ENCODE measurements at places on chromosomes 11 and 22.

DNA sequence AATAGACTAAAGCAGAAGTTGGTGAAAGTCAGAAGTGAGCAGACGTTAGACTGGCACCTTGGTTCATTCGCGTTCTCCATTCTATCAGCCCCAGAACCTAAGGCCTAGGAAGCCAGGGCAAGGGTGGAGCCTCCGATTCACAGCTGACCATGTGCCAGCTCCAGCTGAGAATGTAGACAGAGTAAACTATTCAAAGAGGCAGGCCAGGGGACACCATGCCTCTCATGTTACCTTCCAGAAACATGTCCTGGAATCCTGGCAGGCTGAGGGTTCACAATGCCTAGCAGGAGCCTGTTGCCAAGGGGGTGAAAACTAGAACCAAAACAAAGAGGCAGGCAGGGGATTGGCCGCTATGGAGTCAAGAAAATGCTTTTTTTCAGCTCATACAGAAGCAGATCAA lies 224.4 kb upstream of the POU2AF2 start:
- no peak for DNase-seq

- no peak for DNase-seq
Measured at GRCh38 chr22:47042861-47043496, 280.5 kb downstream of the TBC1D22A start.

DNA sequence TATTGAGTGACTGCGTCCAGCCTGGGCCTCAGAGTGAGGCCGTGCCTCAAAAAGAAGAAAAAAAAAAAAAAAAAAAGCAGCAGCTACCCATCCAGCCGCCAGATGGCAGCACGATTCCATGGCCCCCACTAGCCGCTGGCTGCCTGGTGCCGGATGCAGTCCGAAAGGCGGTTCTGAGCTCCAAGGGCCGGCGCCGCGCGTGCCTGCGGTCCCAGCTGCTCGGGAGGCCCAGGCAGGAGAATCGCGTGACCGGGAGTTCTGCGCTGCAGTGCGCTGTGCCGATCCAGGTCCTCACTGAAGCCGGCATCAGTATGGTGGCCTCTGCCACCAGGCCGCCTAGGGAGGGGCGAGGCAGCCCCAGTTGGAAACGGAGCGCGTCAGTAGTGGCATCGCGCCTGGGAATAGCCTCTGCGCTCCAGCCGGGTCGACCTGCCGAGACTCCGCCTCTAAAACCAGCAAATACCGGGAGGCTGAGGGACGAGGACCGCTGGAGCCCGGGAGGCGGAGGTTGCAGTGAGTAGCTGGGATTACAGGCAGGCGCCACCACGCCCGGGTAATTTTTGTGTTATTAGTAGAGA lies 19.3 kb downstream of the SCARF2 start:
- DNase-seq = peak; percentile 68

DNA sequence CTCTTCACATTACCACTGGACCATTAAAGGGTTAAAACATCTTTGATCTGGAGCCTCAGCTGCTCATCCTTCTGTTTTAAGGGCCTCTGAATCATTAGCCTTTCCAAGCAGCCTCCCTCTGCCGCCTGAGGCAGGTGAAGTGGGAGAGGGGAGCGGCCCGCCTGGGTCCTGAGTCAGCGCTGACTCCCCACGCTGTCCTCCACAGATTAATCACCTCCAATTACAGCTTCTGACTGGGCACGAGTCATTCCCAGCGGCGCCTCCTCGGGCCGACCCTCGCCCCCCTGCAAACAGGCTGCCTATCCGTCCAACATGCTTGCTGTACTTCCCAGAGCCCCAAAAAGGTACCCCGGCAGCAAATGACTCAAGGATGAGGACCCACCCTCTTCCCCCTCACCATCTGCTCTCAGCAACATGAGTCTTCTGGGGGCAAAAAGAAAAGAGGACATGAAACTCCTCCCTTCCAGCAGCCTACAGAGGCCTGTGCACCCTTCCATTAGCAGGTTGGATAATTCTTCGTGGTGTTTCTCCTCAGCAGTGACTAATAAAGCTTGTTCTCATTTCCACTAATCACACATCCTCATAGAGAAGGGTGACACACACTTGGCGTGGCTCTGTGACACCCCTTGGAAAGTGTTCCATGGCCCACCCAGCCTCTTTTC lies 44.3 kb upstream of the JAM3 start:
- peak; percentile 89 for DNase-seq

GRCh38 chr11:63240791-63241379 lies 2.5 kb downstream of the SLC22A25 start:
- no peak for DNase-seq

- DNase-seq = peak; percentile 85
Measured at GRCh38 chr22:36641902-36642640, 61.5 kb downstream of the CACNG2 start.

DNA sequence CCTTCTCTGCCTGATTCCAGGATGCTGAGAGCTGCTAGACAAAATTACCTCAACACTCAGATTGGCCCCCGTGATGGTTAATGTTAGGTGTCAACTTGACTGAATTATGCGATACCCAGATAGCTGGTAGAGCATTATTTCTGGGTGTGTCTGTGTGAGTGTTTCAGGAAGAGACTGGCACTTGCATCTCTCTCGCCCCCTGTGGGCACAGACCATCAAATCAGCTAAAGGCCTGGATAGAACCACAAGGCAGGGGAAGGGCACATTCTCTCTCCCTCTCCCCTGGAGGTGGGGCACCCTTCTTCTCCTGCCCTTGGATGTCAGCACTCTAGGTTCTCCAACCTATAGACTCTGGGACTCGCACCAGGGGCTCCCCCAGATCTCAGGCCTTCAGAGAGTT lies 79.7 kb downstream of the KIRREL3 start:
- no peak for DNase-seq

- no peak for DNase-seq
Measured at GRCh38 chr11:112762707-112763090, 198.5 kb upstream of the NCAM1 start.

- DNase-seq = no peak
Measured at GRCh38 chr22:43681731-43682360, 130.3 kb downstream of the EFCAB6 start.

DNA sequence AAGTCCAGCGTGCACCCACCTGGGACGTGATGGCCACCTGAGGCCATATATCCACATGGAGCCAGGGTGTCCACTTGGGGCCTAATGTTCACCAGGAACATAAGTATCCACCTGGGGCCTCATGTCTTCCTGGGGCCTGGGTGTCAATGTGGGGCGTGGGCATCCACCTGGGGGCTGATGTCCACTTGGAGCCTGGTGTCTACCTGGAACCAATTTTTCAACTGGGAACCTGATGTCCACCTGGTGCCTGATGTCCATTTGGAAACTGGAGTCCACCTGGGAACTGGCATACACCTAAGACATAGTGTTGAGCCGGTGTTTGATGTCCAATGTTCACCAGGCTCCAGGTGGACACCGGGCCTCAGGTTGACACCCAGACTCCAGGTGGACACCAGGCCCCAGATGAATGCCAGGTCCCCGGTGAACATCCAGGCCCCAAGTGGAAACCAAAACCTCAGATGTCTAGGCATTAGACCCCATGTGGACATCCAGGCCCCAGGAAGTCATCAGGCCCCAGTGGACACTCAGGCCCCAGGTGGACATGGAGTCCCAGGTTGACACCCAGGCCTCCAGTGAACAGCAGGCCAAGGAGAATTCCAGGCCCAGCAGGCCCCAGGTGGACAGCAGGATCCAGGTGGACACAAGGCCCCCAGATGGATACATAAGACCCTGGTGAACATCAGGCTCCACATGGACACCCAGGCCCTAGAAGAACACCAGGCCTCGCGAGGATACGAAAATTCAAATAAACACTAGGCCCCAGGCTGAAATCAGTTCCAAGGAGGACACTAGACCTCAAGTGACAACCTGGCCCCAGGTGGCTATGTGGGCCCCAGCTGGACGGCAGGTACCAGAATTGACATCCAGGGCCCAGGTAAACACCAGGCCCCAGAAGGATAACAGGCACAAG lies 56.0 kb upstream of the SEPTIN5 start:
- no peak for DNase-seq

Data from MCF 10A (cell line).